Muscle of leg (tissue), 16 donors: ENCODE measurements at places on chromosomes 12 and 14.

DNA sequence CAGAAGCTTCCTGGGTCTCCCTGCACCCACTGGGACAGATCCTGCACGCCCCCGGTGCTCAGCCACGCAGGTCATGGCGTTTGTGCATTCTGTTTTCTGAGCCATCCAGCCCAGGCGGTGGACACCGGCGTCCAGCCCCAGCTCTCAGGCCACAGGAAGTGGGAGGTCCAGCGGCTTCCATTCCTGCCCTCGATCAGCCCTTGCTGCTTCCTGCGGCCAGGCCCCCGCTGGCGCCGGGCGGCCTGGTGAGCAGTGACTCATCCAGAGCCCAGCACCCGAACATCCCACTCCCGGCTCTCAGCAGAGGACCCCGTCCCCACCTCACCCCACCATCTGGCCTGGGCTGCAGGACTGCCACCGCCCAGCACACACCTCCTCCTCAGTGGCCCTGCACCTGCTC, 18.0 kb upstream of the NUDT14 start:
- DNase-seq: no peak

GRCh38 chr14:93025055-93025454, 90.7 kb downstream of the ITPK1 start:
- no peak for DNase-seq

DNA sequence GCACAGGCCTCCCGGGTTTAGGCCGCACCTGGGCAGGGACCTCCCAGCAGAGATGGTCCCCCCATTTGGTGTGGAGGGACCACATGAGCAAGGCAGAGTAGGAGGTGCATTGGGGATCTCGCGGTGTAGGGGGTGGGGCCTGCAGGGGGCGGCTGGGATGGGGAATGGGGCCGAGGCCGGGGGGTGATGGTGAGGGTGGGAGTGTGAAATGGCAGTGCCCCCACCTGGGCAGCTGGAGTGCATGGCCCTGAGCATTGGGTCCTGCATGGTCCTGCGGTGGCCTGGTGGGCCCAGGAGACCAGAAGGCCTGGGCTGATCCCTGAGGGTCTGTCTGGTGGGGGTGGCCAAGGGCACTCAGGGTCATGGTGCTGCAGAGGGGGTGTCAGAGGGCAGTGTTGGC, 111.8 kb downstream of the KIF26A start:
- DNase-seq: no peak

DNA sequence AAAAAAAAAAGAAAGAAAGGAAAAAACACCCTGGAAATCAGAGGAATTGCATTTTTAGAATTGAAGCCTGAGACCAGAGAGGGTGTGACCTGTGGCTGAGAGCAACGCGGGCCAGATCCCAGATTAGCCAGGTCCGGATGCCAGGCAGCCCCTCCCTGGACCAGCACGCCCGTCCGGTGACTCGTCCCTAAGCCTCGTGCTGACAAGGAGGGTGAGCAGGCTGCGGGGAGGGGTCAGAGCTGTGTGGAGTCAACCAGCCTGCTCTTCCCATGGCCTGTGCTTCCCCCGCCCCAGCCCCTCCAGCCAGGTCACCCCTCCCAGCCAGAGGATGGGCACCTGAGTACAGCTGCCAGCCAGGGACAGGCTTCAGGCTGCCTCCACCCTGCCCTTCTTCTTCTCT, 4.2 kb upstream of the KLC1 start:
- DNase-seq: no peak

- no peak for DNase-seq
Observed at GRCh38 chr12:80432061-80432460, 12.0 kb upstream of the PTPRQ start.

- DNase-seq: no peak
Observed at GRCh38 chr14:95559203-95559602, 24.4 kb downstream of the GLRX5 start.

DNA sequence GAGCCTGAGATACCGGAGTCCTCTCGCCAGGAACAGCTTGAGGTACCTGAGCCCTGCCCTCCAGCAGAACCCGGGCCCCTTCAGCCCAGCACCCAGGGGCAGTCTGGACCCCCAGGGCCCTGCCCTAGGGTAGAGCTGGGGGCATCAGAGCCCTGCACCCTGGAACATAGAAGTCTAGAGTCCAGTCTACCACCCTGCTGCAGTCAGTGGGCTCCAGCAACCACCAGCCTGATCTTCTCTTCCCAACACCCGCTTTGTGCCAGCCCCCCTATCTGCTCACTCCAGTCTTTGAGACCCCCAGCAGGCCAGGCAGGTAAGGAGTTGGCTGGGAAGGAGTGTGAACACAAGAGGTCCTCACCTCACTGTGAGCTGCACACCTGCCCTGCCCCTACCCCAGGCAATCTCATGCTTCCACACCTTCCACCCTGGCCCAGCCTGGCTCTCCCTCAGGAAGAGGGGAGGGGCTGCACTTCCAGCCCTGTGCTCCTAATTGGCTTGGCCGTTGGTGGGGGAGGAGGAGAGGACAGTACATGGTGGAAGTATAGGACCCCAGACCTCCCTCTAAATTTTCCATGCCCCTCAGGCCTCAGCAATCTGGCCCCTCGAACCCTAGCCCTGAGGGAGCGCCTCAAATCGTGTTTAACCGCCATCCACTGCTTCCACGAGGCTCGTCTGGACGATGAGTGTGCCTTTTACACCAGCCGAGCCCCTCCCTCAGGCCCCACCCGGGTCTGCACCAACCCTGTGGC, 6.2 kb downstream of the C1QL4 start:
- DNase-seq: peak; percentile 3

- DNase-seq: no peak
Observed at GRCh38 chr12:38695057-38695456, 210.3 kb downstream of the CPNE8 start.

GRCh38 chr12:100443434-100443833, 30.2 kb upstream of the NR1H4 start:
- DNase-seq: no peak

- peak; percentile 52 for DNase-seq
Observed at GRCh38 chr14:60161196-60162107, 3.7 kb downstream of the DHRS7 start.

DNA sequence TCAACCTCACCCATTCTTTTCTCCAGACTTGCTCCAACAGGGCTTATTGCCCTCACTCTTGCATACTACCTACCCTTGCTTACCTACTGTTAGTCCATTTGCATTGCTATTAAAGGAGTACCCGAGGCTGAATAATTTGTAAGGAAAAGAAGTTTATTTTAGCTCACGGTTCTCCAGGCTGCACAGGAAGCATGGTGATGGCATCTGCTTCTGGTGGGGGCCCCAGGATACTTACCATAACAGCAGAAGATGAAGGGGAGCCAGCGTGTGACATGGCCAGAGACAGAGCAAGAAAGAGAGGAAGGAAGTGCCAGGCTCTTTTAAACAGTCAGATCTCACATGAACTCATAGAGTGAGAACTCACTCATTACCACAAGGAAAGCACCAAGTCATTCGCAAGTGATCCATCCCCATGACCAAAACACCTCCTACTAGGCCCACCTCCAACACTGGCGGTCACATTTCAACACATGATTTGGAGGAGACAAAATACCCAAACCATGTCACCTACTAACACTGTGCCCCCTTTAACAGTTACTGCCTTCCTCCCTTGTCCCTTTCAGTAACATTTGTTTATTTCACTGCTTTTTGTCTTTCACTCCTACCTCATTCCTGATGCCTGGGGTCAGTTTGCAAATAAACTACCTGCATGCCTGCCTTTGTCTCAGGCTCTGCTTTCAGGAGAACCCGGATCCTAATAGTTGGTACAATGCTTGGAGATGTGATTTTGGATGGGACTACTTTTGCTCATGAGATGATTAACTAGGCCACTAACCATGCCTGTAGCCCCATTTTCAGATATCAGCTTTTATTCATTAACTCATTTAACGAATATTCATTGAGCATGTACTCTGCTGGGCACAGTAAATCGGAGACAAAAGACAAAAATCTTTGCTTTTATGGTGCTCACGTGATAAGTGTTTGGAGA, 41.6 kb upstream of the CSRP2 start:
- DNase-seq: no peak

- DNase-seq: no peak
Observed at GRCh38 chr12:89472508-89472907, 52.1 kb downstream of the GALNT4 start.

DNA sequence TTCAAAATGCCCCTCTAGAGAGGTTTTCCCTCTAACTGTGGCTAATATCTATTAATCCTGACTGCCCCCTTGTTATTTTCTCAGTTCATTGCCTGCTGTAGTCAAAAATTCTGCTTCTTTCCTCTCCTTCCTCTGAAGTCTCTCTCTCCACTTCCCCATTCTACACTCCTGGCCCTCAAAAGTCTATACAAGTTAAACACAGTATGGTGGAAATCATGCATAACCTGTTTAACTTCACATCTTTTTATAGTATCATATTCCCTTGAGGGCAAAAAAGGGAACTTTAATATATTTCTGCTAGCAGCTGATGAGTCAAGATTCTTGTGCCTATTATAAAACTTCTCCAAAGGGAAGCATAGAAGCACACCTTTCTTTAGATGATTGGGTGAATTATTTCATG, 16.7 kb downstream of the GRIP1 start:
- no peak for DNase-seq

GRCh38 chr12:47884501-47884900, 20.3 kb downstream of the VDR start:
- no peak for DNase-seq

DNA sequence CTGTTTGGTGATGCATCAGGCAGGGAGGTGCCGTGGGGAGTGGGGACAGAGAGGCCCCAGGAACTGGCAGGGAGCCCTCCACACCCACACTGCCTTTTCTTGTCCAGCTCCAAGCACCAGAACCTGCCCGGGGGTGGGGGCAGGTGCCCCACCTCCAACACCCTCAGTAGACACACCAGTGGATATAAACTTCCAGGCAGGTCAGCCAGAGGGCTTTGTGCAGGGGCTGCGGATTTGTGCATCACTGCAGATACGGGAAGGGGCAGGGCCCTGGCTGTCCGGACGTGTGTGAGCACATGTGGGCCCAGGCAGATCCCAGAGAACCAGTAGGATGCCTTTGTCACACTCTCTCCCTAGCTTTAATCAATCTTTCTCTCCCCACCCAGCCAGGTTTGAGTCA, 1.3 kb upstream of the TGM1 start:
- DNase-seq: peak; percentile 27

GRCh38 chr14:99821519-99822508, 28.6 kb downstream of the EML1 start:
- no peak for DNase-seq

DNA sequence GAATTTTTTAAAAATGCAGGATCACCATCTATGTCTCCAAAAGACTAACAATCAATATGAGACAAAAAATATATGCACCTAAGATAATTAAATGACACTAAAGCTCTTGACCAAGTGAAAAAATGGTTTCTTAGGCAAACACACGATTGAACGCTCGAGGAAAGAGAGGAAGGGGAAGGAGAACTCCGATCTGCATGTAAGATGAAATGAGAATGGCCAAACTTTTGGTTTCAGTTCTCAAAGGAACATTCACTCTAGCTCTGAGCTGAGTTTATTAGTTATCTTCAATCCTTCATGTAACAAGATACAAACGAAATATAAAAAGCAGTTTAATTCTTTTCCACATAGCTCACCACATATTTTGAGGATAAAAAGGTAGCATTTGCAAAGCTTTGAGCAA, 2.8 kb downstream of the DYRK4 start:
- peak; percentile 39 for DNase-seq

GRCh38 chr12:29521951-29522350, 24.5 kb upstream of the OVCH1 start:
- no peak for DNase-seq

DNA sequence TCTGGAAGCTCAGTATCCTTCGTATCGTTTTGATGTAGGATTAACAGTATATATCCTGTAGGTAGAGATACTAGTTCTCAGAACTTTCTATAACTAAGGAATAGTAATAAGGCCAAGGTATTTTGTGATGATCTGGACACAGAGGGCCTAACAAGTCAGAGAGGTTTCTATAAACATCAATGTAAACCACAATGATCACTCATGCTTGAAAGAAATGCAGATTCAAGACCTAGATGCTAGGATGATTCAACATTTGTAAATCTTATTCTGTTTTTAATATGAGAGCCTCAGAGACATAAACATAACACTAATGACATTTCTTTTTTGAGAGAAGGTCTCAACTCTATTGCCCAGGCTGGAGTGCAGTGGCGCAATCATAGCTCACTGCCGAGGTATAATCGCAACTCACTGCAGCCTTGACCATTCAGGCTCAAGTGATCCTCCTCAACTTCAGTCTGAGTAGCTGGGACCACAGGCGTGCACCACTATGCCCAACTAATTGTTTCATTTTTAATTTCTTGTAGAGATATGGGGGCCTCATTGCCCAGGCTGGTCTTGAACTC, 16.2 kb downstream of the SUPT16H start:
- DNase-seq: no peak

- DNase-seq: peak; percentile 86
Observed at GRCh38 chr12:46524778-46525177, 152.2 kb upstream of the SLC38A2 start.

DNA sequence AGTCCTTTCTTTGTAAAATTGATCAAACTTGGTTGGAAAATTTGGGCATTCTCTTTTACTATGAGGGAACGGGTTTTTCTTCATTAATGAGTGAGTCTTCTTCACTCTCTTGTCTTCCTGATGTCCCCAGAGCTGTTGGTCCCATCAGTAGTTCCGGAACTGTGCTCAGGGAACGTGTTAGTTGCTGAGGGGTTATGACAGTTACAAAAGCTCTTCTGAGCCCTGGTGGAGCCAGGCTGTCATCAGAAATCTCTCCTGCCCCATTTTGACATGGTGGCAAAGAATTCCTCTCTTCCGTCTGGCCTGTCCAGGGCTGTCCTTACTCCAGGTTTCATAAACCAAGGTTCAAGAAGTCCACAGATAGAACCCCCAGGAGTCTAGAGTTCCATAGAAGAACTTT, 208.5 kb downstream of the SLC41A2 start:
- no peak for DNase-seq

GRCh38 chr14:81437244-81437643, 37.1 kb upstream of the STON2 start:
- DNase-seq: no peak

DNA sequence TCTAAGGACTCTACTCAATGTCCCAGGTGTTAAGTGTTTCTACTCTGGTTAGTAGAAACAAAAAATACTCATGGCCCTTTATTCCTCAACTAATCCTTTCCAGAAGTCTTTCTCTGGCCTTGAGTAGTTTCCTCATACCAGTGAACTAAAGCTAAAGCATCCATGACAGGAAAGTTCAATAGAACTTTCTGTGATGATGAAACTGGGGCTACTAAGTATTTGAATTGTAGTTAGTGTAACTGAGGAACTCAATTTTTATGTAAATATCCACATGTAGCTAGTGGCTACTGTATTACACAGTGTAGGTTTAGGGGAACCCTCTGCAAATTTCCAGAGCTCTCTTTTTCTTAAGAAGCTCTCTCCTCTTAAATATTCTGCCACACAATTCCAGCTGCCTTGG, 63.7 kb downstream of the R3HDM2 start:
- DNase-seq: no peak

GRCh38 chr12:97398704-97399103, 63.9 kb upstream of the RMST start:
- DNase-seq: no peak
